ENCODE measurements at places on chromosomes 4 and X.

DNA sequence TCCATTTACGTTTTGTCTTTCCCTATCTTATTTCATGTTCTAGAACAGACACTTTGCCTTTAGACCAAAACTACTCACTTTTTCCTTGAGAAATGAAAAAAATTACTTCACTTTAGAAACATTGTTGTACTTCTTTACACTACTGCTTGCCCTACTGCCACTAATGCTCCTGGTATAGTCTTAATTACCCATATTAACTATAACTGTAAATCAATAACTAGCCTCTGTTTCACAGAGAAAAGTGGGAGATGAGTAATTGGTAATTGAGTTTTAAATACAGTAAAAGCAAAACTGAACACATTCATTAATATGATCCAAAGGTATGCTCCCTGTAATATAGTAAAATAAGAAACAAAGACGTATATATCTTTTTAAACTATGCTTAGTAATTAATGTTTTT is 111.1 kb upstream of the JADE1 start:
- DNase-seq, result no peak

DNA sequence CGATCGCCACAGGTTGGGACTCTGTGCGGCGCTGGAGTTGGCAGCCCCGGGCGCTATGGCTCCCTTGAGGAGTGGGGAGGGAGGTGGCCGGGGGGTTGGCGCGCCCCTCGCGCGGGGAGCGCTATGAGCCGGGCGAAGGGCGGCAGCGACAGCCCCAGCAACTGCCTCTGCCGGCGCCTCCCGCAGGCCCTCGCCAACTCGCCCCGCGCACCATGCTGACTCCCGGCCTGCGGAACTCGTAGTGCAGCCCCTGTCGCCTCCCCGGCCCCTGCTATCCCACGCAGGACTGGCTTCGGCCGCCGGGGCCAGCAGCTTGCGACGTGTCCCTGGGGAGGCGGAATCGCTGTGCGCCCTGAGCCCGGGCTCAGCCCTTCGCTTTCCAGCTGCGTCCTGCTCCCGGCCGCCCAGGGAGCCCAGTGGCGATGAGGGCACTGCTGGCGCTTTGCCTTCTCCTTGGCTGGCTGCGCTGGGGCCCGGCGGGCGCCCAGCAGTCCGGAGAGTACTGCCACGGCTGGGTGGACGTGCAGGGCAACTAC is 415 bp downstream of the SHISA3 start:
- peak; percentile 68 for DNase-seq

DNA sequence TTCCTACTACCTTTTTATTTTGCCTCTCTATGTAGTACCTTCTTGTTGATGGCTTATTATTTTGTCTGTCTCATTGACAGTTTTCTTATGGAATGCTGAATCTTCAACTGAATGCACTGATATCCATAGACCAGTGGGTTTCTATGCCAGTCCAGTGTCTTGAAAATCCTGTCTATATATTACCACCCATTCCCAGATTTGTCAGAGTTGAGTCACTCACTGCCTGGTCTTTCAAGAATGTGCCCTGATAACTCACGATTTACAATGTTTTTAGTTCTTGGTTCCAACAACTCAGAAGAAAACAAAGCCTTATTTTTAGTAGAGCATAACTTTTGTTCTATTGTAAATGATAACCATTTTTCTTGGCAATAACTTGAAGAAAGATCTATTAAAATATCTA is 606.0 kb upstream of the PITX2 start:
- DNase-seq, result no peak

DNA sequence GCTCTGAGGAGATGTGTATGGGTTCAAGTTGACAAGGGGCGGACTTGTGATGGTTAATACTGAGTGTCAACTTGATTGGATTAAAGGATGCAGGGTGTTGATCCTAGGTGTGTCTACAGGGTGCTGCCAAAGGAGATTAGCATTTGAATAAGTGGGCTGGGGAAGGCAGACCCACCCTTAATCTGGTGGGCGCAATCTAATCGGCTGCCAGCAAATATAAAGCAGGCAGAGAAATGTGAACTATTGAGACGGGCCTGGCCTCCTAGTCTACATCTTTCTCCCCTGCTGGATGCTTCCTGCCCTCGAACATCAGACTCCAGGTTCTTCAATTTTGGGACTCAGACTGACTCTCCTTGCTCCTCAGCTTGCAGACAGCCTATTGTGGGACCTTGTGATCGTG is 26.7 kb upstream of the SMIM10L2A start:
- DNase-seq, result no peak

- DNase-seq, result peak; percentile 74
Observed at GRCh38 chr4:119025420-119025819, 110.2 kb upstream of the MYOZ2 start.

DNA sequence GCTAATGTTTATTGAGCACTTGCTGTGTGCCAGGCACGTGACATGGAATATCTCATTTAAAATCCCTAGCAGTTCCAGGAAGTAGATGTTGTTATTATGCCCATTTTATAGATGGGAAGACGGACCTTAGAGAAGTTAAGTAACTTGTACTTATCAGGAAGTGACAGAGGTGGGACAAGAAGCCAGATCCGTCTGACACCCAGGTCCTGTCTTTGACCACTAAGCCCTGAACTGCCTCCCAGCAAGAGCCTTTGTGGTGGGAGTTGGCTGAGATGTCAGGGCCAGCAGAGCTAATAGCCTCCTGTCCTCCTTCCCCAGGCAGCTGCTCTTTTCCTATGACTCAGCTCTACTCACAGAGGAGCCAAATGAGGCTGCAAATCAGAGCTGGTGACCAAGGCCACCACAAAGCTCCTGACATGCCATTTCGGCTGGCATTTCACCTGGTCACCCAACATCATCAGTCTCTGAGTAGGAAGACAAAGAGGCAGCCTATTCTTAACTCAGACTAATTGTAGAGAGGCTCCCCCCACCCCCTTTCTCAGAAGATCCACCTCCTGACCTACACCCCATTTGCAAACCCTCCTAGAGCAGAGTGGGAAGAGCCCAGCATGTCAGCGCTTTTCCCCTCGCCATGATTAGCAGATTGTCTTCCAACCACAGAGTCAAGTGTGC is 175.1 kb upstream of the KIT start:
- DNase-seq, result no peak

GRCh38 chr4:5870701-5871100 is 22.2 kb downstream of the CRMP1 start:
- DNase-seq, result no peak

- no peak for DNase-seq
Observed at GRCh38 chrX:134075894-134076718, 90.7 kb upstream of the GPC3 start.

DNA sequence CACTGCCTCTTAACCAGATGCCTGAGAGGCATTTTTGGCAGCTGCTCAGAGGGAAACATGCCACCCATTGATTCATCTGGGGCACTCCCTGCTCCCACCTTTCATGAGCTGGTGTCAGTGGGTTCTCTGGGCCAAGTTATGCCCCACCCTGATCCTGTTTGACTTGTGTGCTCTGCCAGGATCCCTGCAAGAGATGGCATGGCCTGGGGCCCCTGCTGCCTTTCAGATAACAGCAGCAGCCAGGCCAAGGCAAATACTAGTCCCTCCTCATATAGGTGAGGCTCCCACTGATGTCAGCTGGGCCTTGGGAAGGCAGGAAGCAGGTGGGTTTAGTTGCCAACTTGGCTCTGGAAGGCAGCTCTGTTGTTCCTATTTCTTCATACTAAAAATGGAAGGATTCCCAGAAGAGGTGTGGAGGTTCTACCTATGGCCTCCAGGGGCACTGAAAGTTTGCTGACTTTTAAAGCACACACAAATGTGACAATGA is 192.9 kb upstream of the RBPJ start:
- DNase-seq, result no peak

GRCh38 chr4:3231471-3231870 is 17.5 kb upstream of the MSANTD1 start:
- DNase-seq, result peak; percentile 79

- DNase-seq, result no peak
Observed at GRCh38 chr4:17327591-17327990, 184.3 kb downstream of the QDPR start.

- DNase-seq, result no peak
Observed at GRCh38 chrX:129544780-129545179, 4.7 kb downstream of the OCRL start.

DNA sequence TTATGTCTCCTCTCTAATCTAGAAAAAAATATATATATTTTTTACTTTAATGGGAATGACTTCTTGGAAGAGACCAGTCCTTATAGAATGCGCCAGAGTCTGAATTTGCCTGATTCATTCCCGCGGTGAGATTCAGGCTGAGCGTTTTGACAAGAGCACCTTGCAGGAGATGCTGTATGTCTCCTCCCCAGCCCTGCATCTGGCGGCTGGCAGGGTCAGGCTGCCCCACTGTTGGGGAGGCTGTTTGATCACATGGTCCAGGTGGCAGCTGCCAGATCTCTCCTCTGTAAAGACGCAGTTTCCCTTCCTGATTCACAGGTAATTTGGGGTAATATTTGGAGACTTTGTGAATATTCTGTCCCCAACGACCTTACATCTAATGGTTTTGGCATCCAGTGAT is 9.7 kb downstream of the PDZD4 start:
- DNase-seq, result no peak

- no peak for DNase-seq
Observed at GRCh38 chr4:89172865-89173264, 61.5 kb downstream of the TIGD2 start.

DNA sequence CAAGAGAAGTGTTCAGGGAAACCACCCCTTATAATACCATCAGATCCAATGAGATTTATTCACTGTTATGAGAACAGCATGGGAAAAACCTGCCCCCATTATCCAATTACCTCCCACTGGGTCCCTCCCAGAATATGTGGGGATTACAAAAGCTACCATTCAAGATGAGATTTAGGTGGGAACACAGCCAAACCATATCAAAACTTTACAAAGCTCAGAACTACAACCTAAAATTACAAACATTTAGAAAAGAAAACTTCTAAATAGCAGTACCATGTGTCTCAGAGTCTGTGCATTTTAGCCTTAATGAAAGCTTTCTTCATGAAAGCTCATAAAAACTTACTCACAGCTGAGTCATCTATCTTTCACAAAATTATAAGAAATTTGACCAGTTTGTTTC is 1442.8 kb upstream of the PCDH7 start:
- no peak for DNase-seq

DNA sequence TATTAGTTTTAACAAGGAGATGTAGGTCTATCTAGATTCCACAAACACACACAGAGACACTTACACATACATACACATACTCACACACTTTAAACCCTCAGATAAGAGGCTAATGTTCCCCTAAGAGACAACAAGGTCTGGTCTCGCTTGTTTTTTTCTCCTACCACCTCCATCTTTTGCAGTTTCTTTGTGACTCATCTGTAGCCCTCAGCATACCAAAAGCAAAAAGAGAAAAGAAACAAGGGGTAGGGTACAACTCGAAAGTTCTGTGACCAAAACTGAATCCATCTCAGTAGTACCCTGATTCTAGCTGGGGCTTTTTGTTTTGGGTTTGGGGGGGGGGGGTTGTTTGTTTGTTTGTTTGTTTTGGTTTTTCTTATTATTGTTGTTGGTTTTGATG is 12.2 kb upstream of the EXOSC9 start:
- DNase-seq, result no peak

- no peak for DNase-seq
Observed at GRCh38 chr4:74181219-74181618, 23.3 kb downstream of the MTHFD2L start.

- no peak for DNase-seq
Observed at GRCh38 chr4:128379860-128380259, 92.2 kb upstream of the PGRMC2 start.

DNA sequence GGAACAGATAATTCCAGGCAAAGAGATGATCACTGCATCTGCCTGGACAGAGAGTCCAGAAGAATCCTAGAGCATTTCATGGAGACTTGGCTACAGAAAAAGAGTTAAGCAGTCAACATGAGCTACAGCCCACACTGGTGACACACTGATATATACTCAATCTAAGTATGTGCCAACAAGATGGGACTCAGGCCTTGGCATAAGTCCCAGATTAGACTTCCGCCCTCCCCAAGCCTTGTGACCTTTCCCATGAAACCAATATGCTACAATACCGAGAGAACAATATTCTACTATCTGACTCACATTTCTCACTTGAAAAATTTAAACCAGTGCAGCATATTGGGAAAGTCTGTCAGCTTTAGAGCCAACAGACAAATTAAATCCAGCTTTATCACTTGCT is 65.7 kb upstream of the SLITRK2 start:
- no peak for DNase-seq

- DNase-seq, result peak; percentile 17
Observed at GRCh38 chr4:101345271-101345595, 2.1 kb downstream of the PPP3CA start.

DNA sequence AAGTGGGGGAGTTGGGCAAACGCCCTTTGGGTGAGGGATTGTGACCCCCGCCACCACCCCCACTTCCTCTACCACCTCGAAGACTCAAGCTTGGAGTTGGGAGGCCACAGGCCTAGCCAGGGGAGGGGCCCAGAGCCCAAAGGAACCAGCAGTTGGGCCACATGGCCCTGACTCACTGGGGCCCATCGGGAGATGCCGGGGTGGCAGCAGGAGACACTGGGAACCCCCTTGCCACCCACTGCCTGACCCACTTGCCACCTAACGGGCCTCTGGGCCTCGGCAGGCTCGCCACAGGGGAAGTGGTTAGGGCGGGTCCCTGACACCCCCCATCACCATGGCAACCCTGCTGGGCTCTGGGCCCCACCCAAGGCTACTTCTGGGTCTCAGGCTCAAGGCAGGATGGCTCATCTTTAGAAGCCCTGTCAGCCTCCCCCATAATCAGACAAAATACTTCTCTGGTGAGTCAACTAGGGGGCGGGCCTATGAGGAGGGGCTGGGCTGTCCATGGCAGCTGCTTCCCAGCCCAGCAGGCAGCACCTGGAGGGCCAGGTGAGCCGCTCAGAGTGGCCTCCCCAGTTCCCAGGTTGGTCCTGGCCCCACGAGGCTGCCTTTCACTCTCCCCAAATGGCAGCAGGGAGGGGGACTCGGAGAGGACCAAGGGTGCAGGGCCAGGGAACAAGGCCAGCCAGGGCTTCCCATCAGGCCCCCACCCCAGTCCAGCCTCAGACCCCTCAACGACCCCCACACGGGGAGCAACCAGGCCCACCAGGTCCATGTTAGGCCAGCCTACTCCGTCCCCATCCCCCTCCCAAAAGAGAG is 5.6 kb downstream of the FLNA start:
- DNase-seq, result no peak

- DNase-seq, result no peak
Observed at GRCh38 chr4:169658975-169659715, 38.8 kb downstream of the CLCN3 start.

DNA sequence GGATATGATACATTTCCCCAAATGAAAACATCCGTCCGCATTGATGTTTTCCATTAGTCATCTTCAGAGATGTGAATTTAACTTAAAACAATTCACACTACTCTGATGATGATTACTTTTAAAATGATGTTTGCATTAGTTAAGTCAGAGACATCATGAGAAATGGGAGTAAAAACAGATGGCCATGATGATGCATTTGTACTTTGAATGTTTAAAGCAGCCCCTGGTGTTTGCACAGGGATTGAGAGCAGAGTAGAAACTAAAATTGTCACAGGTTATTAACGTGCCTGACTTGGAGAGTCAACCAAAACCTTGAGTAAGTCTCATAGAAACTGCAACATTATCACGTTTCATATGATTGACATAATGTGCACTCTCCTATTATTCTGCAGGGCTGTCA is 117.2 kb downstream of the CFAP299 start:
- no peak for DNase-seq
